ENCODE measurements at places on chromosomes 6 and 20. TPM values are rescaled to one million over a fixed set of nuclear protein-coding genes. Genes with fewer than 3 reads are reported as not detected.

Gene SLC4A11
- total RNA-seq: 0.69 TPM

DNA sequence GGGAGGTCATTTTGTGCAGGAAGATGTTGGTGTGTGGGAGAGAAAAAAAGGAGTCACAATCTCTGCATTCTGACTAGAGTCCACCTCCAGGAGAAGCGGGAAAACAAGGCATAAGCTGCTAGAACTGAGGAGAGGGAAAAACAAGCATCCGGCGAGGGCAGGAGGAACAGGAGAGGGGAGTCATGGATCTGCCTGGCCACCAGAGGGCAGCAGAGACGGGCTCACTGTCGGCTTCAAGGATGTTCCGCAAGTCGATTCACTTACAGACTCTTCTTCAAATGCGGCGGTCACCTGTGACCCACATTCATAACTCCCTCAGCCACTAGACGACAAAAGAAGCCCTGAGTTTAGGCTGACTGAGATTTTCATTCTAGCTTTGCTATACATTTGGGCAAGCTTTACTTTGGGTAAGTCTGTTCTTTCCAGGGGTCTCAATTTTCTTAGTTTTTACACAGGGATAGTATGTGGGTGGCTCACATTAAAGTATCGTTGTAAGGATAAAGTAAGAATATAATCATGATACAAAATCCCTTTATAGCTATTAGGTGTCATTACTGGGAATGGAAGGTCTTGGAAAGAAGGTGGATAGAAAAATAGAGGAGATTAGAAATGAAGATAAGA, 6.6 kb upstream of the BTNL2 start:
- peak; percentile 89 for DNase-seq

DNA sequence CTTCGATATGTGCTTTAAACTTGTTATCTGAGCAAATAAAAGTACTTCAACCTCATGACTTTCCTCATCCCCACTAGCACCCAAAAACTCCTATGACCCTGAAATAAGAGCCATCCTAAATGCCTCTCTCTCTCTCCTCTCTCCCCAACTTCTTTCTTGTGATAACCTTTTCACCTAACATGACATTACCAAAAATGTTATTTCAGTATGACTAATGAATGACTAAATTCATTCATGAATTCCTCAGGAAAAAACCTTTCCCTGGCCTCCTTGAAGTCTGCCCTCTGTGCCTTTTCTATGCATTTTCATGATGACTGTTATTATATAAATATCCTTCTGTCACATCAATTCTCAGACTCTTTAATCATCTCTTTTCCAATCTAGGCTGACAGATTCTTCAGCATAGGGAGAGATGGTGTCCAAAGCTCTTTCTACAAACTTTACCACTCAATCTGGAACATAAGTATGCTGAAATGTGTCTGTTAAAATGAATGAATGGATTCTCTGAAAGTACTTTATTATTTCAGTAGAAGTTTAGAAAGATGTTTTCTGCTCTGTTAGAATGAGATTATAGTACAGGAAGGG, 114.3 kb upstream of the GGTLC1 start:
- DNase-seq: no peak

- no peak for DNase-seq
Measured at GRCh38 chr6:131250936-131251335, 115.7 kb downstream of the AKAP7 start.

DNA sequence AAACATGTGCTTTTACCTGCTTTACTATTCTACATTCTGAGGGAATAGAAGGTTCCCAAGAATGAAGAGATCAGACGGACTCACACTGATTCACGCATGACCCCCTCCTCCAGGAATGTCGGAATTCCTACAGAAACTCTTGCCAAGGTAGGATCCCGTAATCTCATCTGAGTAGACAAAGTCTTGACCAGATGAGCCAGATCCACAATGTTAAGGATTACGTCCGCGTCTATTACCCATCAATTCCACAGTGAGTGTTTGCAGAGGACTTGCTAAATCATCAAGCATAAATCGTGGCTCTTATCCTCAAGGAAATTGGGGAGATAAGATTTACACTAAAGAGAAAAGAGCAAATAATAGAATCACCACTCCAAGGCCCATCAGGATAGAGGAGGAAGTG, 245.9 kb upstream of the FOXQ1 start:
- no peak for DNase-seq

DNA sequence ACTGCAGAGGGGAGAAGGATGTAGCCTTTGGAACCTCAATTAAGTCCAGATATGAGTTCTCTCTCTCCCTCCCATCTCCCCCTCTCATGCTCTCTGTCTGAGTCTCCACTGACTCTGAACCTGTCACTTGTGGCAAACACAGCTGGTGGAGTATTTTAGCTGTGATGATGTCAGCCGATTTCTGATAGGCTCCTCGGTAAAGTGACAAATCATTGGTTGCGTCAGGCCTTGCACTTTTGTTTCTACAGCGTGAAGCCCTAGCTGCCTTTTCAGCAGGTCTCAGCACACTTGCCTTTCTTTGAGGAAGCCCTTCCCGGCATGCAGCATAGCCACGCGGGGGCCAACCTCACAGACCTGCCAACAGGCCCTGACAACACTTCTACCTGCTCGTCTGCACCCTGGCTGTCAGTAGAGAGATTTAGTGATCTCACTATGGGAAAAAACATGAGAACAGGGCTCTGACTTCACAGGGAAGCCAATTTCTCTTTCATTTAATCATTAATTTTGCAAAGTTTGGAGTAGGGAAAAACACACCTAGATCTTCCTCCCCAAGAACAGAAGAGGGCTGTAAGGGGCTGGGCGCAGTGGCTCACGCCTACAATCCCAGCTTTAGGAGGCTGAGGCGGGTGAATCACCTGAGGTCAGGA, 84.4 kb downstream of the GMPR start:
- DNase-seq: peak; percentile 79

- DNase-seq: no peak
Measured at GRCh38 chr20:45128099-45128498, 3.8 kb upstream of the WFDC12 start.

DNA sequence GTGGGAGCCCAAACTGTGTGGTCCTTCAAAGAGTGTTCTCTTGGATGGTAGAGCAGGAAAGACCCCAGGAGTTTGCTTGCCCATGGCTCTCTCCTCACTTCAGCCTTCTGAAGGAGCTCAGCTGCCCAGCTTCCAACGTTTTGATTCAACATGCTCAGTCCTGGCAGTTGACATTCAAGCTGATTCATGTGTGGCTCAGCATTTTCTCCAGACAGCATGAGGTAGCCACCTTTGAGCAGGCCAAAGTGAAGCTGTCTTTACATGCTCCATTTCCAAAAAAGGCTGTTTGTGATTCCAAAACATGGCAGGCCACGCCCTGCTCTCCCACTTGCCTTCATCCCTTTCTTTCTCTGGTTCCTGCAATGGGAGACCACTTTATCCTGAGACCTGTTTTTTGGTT, 280.2 kb downstream of the TBC1D7 start:
- no peak for DNase-seq

- DNase-seq: no peak
Measured at GRCh38 chr20:42204109-42204660, 586.0 kb upstream of the CHD6 start.

Gene IL17A
- not detected for total RNA-seq

GRCh38 chr6:10393544-10394225, 21.2 kb downstream of the TFAP2A start:
- DNase-seq: no peak

Gene PRND
- total RNA-seq: not detected

- no peak for DNase-seq
Measured at GRCh38 chr6:118476551-118476950, 71.5 kb upstream of the PLN start.

Gene BPIFB1
- not detected for total RNA-seq

DNA sequence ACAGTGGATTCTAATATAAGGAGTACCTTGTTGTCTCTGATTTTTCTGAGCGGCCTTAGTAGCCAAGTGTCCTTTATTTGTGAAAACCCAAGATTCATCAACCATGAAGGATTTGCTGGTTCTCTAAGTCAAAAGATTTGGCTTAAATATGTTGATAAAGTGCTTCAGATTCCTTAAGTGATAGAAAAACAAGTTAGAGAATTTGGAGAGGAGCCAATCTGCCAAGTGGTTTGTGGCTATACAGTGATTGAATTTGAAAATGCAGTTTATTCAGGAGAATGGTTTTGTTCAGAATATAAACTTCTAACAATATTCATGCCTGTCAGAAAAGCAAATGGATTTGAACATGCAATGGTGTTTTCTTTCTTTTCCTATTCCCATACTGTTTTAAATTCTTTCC, 54.8 kb downstream of the CAP2 start:
- no peak for DNase-seq

- no peak for DNase-seq
Measured at GRCh38 chr6:135323979-135324378, 142.9 kb downstream of the MYB start.

Gene HSPA12B
- total RNA-seq: 5.7 TPM

DNA sequence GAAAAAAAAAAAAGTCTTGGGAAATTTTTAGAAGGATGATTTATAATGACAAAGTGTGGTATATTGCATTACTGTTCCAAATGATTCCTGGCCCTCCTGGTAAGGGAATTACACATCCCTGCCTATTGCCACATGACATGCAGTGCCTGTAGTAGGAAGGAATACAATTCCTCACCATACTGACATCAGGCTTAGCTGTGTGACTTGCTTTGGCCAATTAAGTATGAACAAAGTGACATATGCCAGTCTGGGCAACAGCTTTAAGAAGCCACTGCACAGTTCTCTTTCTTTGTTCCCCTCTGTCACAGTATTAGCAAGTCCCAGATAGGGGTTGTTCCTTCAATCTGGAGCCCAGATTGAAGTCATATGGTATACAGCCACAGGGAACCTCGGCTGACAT, 100.5 kb downstream of the KIF13A start:
- no peak for DNase-seq

- no peak for DNase-seq
Measured at GRCh38 chr6:82570083-82570482, 206.5 kb downstream of the TPBG start.

DNA sequence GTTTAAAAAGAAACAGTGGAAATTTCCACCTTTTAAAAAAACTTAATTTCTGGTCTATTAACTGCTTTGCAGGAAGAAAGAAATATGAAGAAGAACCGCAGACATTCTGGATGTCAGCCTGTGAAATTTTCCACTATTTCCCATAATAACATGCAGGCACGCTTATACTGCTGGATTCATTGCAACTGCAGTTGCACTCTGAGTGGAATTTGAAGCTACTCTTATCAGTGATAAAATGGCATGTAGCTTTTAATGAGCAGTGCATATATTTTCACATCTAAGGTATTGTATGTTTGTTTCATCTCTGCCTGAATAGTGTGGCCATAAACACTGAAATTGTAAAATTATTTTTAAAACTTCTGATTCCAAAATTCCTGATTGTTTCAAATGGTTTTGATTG, 28.2 kb downstream of the NCOA3 start:
- no peak for DNase-seq

DNA sequence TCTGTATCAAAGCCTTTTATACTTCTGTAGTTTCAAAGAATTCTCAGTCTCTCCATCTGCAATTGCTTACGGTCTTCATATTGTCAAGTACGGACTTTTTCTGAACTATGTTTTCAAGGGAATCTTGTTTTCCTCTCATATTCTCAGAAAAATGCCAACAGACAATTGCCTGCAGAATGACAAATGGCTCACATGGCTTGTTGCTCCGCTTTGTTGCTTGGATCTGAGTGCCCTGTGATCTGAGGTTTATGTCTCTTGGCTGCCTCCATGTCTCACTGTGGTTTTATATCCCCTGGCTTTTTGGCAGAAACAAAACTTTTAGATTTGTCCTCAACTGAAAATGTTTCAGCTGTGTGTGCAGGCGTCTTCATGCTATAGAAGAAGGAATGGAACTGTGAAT, 285.4 kb upstream of the CHD6 start:
- DNase-seq: no peak

Gene AGER
- total RNA-seq: 2.0 TPM

Gene ZSCAN31
- 7.9 TPM for total RNA-seq

Gene ARFRP1
- 32.5 TPM for total RNA-seq

DNA sequence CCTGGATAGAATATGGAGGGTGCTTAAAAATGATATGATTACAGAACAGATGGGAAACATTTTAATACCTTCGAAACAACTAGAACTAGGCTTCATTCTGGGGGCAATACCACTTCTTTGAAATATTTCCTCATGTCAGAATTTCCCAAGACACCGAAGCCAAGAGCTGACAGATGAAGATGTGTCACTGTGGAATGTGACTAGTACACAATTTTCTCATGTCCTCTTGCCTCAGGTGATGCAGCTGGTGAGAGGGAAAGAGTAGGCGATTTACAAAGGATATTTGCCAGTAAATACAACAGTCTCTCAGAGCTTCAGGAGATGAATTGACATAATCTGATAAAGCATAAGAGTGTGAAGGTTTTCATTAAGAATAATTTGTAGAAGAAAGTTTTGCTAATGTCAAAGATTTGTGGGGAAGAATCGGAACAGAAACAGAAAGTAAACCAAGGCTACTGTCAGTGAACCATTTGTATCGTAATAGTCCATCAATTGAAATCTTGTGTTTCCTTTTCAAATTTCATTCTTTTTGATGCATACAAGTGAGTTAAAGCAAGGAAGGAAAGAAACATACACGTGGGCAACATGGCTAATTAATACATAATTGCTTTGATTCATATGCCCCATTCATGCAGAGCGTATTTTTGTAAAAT, 164.7 kb upstream of the CCN2 start:
- DNase-seq: no peak

- no peak for DNase-seq
Measured at GRCh38 chr6:167973148-167973885, 24.2 kb upstream of the KIF25 start.

GRCh38 chr6:45552536-45552935, 174.8 kb upstream of the SUPT3H start:
- no peak for DNase-seq

DNA sequence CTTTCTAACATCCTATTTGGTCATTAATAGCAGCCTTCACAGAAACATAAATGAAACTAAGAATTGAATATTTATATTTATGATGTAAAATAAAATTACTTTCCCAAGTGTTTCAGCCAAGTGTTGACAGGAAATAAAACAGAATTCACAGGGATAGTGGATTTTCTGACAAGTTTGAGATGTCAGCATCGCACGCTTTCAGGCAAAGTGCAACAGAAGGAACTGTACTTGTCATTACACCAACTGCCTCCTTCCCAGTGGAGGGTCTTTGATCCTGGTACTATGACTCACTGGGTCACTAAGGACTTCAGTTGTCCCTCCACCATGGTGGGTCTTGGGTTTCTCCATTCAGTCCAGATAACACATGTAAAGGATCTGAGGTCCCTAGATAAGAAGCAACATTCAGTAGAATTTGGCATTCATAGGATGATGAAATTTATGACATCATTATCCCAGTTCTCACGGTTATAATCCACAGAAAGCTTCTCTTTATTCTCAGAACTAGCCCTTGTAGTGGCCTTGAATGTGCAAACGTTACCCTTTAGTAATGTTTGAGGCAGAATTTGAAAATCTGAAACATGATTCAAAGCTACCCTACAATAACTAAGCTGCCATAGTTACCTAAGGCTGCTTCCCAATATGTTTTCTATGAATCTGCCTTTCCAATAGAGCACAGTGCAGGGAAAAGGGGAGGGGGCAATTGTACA, 3.8 kb upstream of the TNFAIP3 start:
- DNase-seq: no peak

Gene C20orf144
- not detected for total RNA-seq

Gene CLPSL2
- total RNA-seq: not detected

Measured in psoas muscle (tissue), 8 donors.